ENCODE measurements at places on chromosomes 7 and 10.

DNA sequence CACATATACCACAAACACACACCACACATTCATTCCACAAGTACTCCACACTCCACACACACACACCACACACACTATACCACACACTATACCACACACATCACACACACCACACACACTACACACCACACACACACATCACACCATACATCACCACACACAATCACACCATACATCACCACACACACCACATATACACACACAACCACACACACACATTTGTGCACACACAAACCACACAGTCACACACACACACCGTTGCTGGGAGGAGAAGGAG lies 112.8 kb downstream of the PTPN20 start:
- peak; percentile 36 for DNase-seq

GRCh38 chr10:35644050-35644950 lies 2.2 kb upstream of the FZD8 start:
- DNase-seq, result no peak

DNA sequence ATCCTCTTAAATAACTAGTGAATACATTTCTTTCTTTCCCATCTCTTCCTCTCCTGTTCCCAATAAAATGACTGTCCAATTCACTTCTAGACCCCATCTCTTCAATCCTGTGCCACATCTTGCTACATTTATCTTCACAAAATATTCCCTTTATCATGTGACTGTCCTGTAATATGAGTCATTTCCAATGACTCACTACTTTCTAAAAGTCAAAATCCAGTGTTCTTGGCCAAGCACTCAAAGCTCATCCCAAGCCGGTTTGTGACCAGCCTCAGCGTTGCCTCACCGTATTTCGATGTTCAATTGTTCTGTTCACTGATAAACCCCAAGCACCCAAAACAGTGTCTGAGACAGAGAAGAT lies 104.7 kb downstream of the PARD3 start:
- DNase-seq, result no peak

DNA sequence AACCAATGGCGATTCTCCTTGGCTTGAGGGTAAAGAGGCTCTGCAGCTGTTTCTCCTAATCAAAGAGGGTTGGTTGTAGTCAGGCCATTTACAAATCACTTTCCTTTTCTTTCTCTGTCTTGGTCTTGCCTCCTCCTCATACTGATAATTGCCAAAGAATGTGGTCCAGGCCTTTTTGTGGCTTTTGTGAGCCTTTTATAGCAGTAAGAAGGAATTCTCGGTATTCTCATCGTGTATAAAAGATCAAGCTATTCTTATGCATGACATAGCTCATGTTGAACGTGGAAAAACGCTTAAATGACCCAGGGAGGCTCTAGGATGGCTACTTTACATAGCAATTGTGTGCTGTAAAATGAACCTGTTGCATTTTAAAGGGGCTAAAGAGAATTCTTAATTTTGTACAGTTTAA lies 62.6 kb downstream of the RBM20 start:
- DNase-seq, result no peak

DNA sequence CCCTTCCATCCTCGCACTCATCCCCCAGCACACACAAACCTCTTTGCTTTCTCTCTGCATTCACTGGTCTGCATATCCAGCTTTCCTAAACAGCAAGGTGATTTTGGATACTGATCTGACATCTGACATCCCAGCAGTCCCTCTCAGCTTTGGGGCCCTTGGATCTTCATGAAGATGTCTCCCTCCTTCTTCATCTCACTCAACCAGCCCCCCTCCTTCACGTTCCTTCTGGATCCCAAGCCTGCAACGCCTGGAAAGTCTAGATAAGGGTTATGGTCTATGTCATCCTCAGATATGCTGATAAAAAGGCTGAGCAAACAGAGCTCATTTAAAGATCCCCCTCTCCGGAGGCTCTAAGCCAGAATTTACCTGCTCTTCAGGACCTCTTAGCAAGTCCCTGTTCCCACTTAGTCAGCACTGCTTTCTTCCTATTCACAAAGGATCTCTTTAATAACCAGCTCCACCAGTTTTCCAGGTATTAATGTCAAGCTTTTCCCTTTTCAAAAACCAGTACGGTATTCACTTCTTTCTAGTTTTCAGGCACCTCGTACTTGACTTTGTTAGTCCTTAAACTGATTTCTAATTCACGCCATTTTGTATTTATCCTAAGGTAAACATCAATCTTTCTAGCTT lies 38.9 kb downstream of the CREB3L2 start:
- no peak for DNase-seq

DNA sequence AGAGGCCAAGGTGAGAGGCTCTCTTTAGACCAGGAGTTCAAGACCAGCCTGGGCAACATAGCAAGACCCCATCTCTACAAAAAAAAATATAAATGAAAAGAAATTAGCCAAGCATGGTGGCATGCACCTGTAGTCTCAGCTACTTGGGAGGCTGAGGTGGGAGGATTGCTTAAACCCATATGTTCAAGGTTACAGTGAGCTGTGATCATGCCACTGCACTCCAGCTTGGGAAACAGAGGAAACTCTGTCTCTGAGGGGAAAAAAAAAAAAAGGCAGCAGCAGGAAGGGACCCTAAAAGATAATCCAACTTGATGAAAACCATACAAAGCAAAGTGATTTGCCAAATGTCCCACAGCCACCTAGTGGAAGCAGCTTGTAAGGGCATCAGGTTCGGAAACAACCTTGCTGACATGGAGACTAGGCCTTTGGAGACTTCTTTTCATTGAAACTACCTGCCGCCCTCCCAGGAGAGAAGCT lies 15.6 kb upstream of the PBLD start:
- peak; percentile 69 for DNase-seq

- peak; percentile 55 for DNase-seq
These were observed 66.1 kb upstream of the STK17A start for GRCh38 chr7:43516581-43517342.

DNA sequence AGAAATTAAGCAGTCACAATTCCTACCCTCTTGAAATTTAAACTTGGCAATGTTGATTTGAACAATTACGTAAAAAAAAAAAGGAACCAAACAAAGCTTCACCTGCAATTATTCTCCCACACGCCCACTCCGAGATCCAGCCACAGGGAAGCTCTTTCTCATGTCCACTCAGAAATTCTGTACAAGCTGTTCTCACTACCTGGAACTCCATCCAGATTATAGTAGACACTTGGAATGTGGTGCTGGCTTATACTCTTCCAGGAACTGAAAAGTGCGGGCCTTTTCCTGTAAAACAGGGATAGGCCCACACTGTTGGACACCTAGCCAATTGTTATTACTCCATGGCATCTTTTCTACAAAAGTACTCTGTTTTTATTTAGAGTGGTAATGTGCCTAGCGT lies 20.3 kb upstream of the TOMM7 start:
- DNase-seq, result no peak

- no peak for DNase-seq
These were observed 348.9 kb downstream of the PTPRN2 start for GRCh38 chr7:158238616-158239289.

DNA sequence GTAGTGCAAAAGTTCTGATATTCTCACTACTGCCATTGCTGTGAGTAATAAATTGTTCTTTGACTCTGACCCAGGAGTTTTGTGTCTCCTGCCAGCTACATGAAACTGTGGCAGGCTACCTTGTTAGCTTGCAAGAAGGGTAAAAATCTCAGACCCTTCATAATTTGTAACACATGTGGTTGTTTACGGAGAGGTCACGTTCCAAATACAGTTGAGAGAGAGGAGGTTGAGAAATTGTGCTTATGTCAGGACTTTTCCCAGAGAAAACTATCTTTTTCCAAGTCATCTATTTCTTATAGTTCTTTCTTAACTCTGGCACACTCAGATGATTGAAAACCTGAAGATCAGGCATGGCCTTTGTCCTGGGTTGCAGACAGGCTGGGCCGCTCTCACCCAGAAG lies 114.4 kb upstream of the SVIL start:
- DNase-seq, result no peak

DNA sequence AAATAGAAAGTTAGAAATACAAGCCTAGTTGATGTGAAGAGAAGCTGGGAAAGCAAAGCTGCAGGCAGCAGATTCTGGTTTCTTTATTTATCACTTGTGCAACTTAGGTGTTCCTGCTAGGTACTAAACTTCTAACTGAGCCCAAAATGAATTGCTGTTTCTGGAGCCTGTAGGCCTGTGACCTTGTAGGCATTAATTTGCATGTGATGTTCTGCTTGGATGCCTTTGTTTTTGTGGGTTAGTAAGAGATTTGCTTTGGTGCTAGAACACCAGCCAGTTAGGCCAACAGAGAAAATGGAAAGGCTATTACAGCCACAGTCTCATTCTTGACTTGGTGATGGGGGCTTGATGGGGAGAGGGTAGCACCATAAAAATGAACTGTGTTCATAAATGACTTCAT lies 370.7 kb downstream of the PPP1R3A start:
- DNase-seq, result no peak

- DNase-seq, result no peak
These were observed 112.6 kb downstream of the PTPRZ1 start for GRCh38 chr7:121985476-121986030.

DNA sequence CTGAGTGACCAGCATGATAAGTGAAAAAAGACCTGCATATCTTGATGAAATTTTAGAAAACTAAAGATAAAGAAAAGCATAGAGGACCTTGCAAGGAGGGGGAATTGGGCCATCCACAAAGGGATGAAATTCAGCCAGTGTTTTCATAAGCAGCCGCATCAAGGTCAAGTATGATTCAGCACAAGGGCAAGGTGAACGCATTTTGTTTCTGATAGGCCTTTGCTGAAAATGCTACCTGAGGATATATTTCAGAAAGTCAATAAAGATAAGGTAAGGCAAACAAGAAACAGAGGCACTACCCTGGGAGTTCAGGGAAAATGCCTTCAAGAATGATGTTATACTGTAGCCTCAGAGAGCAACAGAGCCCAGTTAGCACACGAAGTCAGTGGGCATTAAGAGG lies 55.0 kb upstream of the SHH start:
- DNase-seq, result no peak

DNA sequence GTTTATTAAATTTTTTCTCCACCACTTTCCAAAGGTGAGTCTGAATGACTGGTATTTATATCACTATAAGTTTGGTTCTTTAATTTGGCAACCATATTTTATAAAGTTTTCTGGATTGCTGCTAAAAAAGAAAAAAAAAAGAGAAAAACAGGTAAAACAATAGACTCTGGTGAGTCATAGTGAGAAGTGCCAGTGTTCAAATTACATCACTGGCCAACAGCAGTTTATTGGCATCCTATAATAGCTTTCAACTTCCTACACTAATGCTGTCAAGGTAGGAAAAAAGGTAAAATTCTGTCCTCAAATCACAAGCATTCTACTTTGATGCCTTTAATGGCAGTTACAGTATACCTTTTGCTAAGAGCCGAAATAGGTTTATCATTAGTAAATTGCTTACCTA lies 808.8 kb downstream of the GRM8 start:
- DNase-seq, result no peak

DNA sequence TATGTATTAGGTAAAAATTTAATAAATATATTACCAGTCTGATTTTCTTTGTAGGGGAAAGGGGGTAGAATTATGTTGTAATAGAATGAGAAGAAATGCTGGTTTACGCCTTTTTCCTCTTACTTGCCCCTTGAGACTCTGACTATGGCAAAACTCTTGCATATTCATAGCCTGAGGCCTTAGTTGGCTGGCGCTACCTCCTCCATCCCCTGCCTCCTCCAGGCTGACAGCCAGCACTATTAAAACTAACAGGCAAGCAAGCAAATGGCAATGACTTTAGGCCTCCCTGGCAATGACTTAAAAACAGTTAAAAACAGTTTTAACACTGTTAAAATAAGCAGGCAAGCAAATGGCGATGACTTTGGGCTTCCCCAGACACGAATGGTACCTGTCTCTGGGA lies 14.4 kb downstream of the PKD2L1 start:
- DNase-seq, result no peak

DNA sequence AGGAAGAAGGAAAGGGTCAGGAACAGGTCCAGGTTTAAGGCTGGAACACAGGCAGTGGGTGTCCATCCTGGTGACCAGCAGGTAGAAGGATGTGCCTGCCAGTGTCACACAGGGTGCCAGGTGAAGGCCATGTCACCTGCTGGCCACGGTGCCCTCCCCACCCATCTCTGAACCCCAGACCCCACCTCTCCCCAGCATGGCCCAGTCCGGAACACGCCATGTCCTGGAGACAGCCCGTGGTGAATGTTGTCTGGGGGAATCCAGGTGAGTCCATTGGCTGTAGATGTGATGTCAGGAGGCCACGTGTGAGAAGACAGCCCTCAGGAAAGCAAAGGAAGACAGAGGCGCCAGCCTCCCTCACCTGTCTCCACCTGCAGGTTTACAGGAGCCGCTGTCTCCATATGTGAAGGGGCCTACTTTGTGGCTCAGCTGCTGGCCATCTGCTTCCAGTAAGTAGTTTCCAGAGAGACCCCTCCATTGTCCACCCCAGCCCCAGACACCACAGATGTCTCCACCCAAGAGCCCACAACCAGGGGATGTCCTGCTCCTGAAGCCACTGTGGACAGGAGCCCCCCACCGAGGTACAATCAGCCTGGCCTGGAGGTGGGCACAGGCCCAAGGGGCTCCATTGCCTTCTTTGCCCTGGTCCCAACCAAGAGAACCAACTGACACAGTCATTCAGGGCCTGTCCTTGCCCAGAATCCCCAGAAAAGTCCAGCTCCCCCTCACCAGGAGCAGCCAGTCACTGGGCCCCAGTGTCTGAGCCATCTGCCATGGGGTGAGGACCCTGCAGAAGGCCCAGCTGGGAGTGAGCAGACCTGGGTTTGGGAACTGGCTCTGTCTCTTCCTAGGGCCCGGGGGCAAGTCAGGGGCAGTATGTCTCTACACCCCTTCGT lies 20.7 kb downstream of the TMEM72 start:
- no peak for DNase-seq

GRCh38 chr7:108419961-108420908 lies 36.0 kb downstream of the NRCAM start:
- no peak for DNase-seq

GRCh38 chr7:6234384-6234783 lies 38.0 kb downstream of the CYTH3 start:
- no peak for DNase-seq

DNA sequence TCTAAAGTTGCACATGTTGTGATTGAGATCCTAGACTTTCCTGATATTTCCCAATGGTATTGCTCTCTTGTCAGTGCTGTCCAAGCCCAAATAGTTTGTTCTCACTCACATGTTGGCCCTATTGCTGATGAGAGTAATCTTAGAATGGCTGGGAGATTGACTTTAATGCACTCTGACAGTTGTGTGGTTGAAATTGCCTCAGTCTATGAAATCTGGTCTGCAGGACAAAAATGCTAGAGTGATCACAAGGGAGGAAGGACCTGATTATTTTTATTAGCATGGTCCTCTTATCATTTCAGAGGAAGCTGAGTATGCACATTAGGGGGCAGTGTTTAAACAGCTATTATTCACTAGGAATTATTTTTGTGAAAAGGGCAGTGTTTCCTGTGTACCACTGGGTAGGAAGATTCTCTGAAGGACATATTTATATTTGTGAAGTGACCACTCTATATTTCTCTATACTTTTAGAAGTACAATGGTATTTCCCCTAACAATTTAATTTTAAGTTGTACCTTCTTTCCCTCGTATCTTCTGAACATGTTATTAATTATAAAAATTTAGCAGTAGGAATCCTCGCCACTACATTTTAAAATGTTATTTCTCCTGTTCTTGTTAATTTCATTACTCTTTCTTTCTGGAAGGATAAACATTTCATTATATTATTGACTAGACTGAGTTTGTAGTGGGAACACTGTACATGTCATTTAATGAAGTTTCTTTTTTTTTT lies 64.4 kb downstream of the SUGCT start:
- DNase-seq, result no peak

- DNase-seq, result no peak
These were observed 170.1 kb downstream of the FANK1 start for GRCh38 chr10:126066456-126066855.

GRCh38 chr7:90165724-90166123 lies 11.5 kb downstream of the STEAP1 start:
- no peak for DNase-seq

Measured in stimulated activated effector memory CD8-positive, alpha-beta T cell treated with anti-CD3 and anti-CD28 coated beads, Interleukin-12 subunit alpha, Interleukin-12 subunit beta, amount 100 ng/mL, for 72 hours (primary cell).